Purkinje cell (primary cell): ENCODE measurements at places on chromosomes 1 and 21. TPM values are rescaled to one million over a fixed set of nuclear protein-coding genes. Genes with fewer than 3 reads are reported as not detected.

CHIA gene
- not detected in 2 replicates for polyA plus RNA-seq

BNIPL gene
- 0.26 and 0.60 TPM in 2 replicates for polyA plus RNA-seq

VHLL gene
- not detected in 2 replicates for polyA plus RNA-seq

MXRA8 gene
- polyA plus RNA-seq, result 0.63 and 3.6 TPM in 2 replicates

S100A10 gene
- 8.6 and 13.4 TPM in 2 replicates for polyA plus RNA-seq

GJA4 gene
- not detected in 2 replicates for polyA plus RNA-seq

PDE4DIP gene
- polyA plus RNA-seq, result 194 and 217 TPM in 2 replicates

TMEM269 gene
- not detected in 2 replicates for polyA plus RNA-seq

GREM2 gene
- 9.4 and 11.0 TPM in 2 replicates for polyA plus RNA-seq

F3 gene
- polyA plus RNA-seq, result 25.7 and 30.2 TPM in 2 replicates

ACBD3 gene
- polyA plus RNA-seq, result 24.0 and 29.6 TPM in 2 replicates

TCHH gene
- not detected in 2 replicates for polyA plus RNA-seq
